Brain (organoid and tissue), 16 donors: ENCODE measurements at places on chromosomes 2 and 18.

DNA sequence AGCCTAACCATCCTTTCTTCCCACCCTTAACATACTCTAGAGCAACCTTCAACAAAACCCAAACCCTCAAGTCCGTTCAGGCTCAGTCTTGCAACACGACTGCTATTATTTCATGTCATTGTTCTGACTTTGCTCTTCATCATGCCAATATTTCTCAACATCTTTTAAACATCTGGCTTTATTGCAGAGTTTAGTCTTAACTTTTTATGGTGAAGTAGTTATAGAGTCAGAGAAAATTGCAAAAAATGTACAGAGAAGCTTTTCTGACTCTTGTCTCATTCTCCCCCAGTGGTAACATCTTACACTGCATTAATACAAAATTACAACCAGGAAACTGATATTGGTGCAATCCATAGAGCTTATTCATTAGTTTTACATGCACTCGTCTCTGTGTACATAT lies 3.9 kb downstream of the MARCO start:
- DNase-seq: no peak

GRCh38 chr2:240325016-240326007 lies 110.2 kb upstream of the GPC1 start:
- no peak for DNase-seq

DNA sequence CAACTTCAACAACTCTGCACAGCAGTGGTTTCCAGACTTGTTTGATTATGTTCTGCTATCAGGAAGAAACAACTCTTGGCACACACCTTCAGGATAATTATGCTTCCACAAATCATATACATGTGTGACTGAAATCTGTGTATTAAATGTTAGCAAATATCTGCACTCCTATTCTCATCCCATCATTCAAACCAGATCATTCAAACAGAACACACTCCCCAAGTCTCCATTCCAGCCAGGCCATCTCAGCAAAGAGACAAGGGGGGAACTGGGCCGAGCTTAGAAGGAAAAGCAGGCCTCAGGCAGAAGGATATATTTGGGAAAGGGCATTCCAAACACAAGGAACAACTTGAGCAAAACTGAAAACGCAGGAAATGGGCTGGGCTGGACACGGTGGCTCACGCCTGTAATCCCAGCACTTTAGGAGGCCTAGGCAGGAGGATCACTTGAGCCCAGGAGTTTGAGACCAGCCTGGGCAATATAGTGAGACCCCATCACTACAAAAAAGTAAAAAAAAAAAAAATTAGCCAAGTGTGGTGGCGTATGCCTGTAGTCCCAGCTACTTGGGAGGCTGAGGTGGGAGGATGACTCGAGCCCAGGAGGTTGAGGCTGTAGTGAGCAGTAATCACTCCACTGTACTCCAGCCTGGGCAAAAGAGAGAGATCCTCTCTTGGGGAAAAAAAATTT lies 62.7 kb downstream of the ZFP36L2 start:
- DNase-seq: no peak

- DNase-seq: peak; percentile 5
These were observed 23.7 kb upstream of the SPTBN1 start for GRCh38 chr2:54432251-54433015.

GRCh38 chr2:136154384-136154783 lies 36.4 kb upstream of the CXCR4 start:
- no peak for DNase-seq

DNA sequence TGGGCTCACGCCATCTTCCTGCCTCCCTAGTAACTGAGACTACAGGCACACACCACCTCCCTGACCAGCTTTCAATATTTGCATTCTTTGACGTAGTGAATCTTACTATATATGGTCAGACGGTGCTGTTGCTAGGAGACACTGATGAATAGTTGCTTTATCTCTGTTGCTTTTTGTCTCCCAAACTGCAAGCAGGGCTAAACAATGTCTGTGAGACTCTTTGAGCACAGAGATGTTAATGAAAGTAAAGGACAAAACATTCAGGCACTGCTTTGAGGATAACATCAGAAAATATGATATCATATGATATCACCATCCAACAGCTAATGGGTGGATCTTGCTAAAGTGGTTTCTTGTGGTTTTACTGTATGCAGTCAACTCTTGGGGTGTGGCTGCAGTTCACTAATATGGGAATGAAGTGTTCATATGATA lies 43.0 kb downstream of the EMILIN2 start:
- DNase-seq: no peak

DNA sequence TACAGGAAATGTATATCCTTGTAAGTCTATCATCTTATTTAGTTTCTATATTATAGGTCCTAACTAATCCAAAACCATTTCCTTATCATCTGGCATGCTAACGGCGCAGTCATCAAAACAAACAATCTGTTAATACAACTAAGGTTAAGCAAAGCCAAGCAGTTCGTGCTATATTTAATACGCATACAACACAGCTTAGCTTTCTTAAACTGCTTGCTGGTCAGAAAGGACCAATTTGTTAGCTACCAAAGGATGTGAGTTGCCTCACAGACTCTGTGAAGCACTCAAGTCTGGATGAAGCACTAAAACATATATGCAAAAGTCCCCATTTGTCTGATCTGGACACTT lies 67.0 kb downstream of the ZEB2 start:
- no peak for DNase-seq

GRCh38 chr2:208252716-208253492 lies 2.0 kb downstream of the IDH1 start:
- no peak for DNase-seq

DNA sequence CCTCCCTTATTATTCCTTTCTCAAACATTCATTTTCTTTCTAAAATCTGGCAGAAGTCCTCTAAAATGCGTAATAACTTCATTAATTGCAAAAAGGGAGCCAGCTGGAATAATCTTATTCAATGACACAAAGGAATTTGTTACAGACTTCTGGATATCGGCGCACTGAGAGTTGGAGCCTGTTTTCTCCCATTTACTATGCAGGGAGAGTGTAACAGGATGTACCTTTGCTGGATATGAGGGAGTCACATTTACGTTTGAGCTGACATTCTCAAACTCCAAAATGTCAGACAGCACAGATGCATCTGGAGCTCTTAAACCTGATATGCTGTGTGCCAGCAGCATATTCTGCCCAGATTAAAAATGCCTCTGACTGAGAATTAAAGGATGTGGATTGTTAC lies 275.3 kb downstream of the TMX3 start:
- peak; percentile 37 for DNase-seq

DNA sequence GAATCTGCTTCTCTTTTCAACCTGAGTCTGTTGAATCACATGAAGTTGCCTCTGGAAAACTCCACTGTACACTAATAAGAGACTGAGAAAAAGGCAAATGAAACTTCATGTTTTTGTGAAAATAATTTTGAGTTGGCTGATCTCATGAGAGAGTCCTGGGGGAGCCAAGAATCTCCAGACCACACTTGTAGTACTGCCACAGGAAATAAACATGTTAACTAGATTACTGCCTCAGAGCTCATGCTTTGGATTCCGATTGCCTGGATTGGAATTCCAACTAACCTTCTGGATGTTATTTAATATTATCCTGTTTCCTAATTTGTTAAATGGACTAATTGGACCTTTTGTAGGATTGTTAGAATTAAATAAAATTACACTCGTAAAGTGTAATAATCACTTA lies 25.2 kb downstream of the NUP35 start:
- no peak for DNase-seq

- no peak for DNase-seq
These were observed 106.4 kb upstream of the CELF4 start for GRCh38 chr18:37672001-37672400.

- DNase-seq: no peak
These were observed 740.3 kb downstream of the SATB2 start for GRCh38 chr2:198717451-198717850.

DNA sequence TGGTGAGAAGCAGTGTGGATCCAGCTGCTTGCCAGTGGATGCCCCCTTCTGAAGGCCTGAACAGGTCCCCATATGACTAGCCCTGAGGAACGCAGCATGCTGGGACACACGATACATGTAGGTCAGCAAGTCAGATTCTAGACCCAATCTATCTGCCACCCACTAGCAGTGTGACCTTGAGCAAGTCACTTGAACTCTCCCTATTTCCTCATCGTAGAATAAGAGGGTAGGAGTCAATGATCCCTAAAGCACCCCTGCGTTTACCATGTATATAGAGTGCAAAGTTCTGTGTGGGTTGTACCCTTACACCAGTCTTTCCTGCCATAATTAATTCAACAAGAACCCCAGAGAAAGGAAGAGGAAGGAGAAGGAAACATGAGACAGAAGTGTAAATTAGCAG lies 123.7 kb downstream of the GALNT14 start:
- DNase-seq: no peak

DNA sequence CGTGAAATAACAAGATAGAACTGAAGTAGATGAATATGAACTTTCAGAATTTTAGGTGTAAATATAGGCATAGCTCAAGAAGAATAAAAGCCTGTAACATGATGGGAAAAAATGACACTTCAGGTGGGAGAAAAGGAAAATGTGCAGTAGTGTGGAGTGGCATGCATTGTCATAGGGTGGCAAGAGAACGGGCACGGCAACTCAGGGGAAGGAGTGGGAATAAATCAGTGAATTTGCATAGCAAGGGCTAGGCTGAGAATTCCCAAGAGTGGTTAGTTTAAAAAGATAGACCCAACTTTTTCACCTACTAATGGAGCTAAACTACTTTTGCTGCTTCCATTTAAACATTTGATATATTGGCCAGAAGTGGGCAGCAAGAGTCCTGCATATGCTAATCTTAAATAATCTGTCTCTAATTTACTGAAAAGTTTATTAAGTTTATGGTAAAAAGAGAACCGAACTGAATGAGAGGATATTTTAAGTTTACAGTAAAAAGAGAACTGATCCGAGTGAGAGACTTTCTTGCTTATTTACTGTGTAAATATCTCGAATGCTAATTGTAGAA lies 228.1 kb downstream of the CTNNA2 start:
- no peak for DNase-seq

DNA sequence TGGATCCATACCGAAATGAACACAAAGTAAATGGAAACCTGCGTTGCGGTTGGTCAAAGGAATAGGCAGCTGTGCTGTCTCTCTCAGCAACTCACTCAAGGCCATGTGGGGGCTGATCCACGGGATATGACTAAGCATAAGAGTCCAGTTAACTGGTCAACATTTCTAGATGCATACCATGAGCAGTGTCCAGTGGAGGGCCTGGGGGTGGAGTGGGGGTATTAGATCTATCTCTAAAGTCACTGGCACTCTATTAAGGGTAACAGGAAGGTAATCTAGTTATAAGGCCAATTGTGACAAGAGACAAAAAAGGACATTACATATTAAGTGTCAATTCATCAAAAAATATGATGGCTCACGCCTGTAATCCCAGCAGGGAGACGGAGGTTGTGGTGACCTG lies 136.8 kb downstream of the TTC32 start:
- no peak for DNase-seq

GRCh38 chr18:8734496-8734895 lies 29.1 kb downstream of the MTCL1 start:
- no peak for DNase-seq

- DNase-seq: no peak
These were observed 5.9 kb downstream of the NFATC1 start for GRCh38 chr18:79401494-79402208.
